Astrocyte (in vitro differentiated cells and primary cell): ENCODE measurements at places on chromosomes 1 and 21.

DNA sequence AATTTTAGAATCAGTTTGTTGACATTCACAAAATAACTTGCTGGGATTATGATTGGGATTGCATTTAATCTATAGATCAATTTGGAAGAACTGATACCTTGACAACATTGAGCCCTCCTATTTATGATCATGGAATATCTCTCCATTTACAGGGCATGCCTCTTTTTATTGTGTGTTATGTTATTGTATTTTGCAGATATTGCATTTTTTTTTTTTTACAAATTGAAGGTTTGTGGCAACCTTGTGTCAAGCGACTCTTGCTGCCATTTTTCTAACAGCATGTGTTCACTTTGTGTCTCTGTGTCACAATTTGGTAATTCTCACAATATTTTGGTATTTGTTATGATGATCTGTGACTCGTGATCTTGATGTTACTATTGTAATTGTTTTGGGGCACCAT is 46.3 kb downstream of the EDARADD start:
- DNase-seq, result no peak

GRCh38 chr1:76136894-76137293 is 62.3 kb downstream of the ST6GALNAC3 start:
- DNase-seq, result no peak

DNA sequence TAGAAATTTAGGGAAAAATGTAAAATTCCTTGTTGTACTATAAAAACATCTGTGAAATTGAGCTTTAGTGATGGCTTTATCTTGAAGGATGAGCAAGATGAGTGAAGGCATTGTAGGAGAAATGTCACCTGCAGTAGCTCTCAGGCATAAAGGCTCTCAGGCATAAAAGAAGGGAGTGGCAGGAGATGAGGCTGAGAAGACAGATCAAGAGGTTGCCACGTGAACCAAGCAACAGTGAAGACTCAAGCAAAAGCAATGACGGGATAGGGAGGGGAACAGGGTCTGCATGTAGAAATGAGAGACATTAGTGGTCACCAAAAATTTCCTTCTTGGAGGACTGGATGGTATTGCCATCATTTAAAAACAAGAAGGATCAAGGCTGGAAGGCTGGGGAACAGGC is 98.8 kb downstream of the ST3GAL3 start:
- no peak for DNase-seq

DNA sequence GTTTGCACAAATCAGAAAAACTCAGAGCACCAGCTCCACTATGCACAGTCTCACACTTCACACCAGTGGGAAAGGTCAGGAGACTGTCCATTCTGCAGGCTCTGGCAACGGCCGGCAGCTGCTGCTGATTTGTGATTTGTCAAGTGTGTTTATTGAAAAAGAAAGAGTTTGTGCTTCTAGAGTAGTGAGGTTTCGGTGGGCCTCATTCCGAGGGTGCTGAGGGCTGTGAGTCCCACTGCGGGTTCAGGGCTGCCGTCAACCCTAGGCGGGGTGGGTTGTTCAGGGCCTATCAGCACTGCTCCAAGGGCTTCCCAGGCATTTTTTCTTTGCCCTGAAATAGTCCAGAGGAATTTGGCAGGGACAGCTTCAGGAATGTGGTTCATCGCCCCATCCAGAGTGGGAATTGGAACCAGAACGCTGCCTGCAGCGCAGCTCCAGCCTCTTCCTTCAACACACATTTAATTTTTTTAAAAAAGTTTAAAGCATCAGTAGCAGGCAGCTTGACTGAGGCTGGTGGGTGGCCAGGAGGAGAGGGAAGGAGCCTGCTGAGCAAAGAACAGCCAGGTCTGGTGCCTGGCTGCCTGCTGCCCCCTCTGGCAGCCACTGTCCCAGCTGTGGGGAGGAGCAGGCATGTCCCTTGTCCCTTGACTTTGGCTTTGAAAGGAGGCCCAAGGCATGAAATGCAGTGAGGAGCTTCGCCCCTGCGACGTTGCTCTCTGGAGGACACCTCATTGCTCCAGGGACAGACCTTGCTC is 19.7 kb downstream of the STUM start:
- no peak for DNase-seq

- DNase-seq, result no peak
Measured at GRCh38 chr1:54230507-54231339, 30.8 kb downstream of the MRPL37 start.

- DNase-seq, result no peak
Measured at GRCh38 chr1:17640393-17640792, 100.9 kb downstream of the ARHGEF10L start.
